Myocyte (in vitro differentiated cells): ENCODE measurements at places on chromosomes 3 and 15.
A peak's percentile ranks its signal among the peaks of the same experiment; 100 is the strongest.

GRCh38 chr3:110583373-110583935 is 488.2 kb upstream of the NECTIN3 start:
- no peak for DNase-seq

GRCh38 chr15:56752986-56753385 is 19.7 kb upstream of the ZNF280D start:
- DNase-seq: no peak

DNA sequence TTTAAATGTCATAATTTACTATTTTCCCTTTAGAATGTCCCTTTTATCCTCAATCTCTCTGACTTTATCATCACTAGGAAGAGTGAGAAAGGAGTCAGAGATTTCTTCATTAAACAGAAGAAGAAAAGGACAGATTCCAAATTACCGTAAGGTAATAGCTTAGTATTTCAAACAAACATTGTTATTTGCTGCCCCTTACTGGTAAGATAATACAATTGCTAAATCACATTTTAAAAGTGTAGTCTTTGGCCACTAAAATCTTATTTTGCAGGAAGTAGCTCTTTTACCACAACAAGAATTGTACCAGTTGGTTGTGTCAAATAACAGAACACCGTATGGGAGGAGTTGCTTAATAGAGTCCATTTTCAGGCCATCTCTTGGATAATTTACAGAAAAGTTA is 53.7 kb downstream of the CGGBP1 start:
- DNase-seq: peak; percentile 56

DNA sequence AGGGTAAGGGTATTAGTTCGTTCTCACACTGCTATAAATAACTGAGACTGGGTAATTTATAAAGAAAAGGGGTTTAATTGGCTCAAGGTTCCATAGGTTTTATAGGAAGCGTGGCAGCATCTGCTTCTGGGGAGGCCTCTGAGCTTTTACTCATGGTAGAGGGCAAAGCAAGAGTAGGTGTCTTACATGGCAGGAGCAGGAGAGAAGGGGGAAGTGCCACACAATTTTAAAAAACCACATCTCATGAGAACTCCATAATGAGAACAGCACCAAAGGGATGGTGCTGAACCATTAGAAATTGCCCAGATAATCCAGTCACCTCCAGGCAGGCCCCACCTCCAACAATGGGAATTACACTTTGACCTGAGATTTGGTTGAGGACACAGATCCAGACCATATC is 12.2 kb downstream of the RNF111 start:
- no peak for DNase-seq

- DNase-seq: no peak
Observed at GRCh38 chr15:62209322-62209721, 44.2 kb upstream of the C2CD4B start.

DNA sequence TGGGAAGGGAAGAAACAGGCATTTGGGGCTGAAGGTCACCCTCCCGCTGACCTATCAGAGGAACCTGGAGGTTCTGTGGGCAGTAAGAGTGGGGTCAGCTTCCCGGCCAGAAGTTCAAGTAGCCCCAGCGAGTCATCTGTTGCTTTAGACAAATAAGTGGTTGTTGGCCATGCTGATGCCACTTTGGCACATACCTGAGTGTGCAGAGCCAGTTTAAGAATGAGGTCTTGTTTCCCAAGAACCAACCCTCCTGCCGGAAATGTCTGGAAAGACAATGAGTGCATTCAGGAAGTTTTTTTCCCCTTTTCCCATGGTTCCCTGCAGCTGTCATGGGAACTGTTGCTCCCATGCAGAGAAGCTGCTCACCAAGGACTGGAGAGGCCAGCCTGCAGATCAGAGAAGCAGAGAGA is 166.7 kb downstream of the ZNF621 start:
- DNase-seq: no peak

- DNase-seq: no peak
Observed at GRCh38 chr15:26967719-26968269, 3.2 kb upstream of the GABRG3 start.

- DNase-seq: no peak
Observed at GRCh38 chr15:53716909-53717876, 42.3 kb downstream of the WDR72 start.

DNA sequence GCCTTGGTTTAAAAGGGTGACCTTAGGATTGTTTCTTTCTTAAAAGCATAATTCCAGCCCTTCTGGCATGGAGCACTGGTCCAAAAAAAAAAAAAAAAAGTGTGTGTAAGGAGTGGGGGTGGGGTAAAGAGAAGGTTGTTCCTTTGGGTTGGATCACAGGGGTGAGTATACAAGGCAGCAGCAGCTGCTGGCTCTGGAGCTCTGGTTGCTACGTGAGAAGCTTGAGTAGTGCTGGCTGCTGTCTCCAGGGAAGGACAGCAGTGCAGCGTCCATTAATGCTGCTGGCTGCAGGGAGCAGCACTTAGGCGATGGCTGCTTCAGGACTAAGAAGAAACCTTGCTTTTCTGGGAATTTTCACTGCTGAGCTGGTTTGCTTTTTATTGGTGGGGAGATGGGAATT is 2.3 kb downstream of the SETD5 start:
- DNase-seq: peak; percentile 98

GRCh38 chr3:71791634-71792033 is 6.7 kb upstream of the PROK2 start:
- DNase-seq: no peak

- DNase-seq: no peak
Observed at GRCh38 chr3:14606669-14607339, 44.8 kb upstream of the CCDC174 start.

- no peak for DNase-seq
Observed at GRCh38 chr15:75884041-75884440, 19.6 kb upstream of the FBXO22 start.

- DNase-seq: peak; percentile 55
Observed at GRCh38 chr15:88166082-88166993, 90.2 kb downstream of the NTRK3 start.

DNA sequence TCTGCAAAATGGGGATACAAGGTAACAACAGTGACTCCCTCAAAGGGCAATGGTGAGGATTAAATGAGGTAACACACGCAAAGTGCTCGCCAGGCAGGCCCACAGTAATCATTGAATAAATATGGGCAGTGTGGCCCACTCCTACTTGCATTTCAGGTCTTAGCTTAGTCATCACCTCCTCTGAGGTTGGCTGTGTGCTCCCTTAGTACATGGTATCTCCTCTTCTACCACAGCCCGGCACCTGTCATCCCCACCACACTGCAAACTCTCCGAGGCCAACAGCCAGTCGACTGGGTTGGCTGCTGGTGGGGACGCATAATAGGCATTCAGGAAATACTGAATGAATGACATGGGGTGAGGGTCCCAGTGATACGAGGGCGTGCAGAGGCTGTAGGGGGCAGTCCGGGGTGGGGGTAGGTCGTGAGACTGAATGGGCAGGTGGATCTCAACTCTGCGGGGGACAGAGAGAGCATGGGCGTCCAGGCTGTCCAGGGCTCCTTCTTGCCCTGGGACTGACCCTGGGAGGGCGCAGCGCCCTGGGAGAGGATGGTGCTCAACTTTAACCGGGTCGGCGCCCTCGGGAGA is 375 bp upstream of the MYZAP start:
- DNase-seq: peak; percentile 77

- no peak for DNase-seq
Observed at GRCh38 chr15:34330279-34330678, 7.3 kb downstream of the SLC12A6 start.

GRCh38 chr3:153357436-153357835 is 195.4 kb downstream of the RAP2B start:
- DNase-seq: no peak

- peak; percentile 35 for DNase-seq
Observed at GRCh38 chr3:141782386-141782932, 19.3 kb downstream of the GRK7 start.

DNA sequence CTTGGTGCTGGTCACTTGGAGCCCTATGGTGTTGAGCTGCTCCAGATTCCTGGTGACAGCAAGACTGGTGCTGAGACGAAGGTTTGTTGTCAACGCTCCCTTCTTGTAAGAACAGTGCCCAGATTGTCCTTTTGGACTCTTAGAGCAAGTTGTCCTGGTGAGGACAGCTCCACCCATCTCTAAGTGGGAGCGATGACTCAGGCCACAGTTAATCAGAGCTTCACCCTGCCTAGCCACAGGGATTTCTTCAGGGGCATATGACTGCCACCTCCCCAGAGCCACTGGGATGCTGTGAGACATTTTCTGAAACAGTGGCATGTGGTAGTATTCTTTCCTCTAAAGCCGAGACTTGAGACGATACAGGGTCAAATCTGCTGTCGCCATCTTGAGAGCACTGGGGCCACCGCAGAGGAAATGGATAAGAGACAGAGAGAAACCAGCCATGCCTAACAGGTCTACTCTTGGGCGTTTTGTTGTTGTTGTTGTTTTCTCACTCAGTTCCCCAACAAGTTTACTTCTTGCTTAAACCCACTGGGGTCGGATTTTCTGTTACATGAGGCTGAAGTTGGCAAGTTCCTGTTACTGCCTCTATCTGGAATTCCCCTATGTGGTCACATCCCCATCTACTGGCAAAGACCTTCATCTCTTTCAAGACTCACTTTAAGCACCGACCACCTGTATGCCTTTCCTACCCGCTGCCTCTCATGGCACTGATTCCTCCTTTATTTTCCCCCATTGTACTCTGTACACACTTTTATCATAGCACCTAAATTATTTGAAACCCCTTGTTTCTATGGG is 16.0 kb upstream of the PCOLCE2 start:
- peak; percentile 13 for DNase-seq

GRCh38 chr3:57832900-57833313 is 76.8 kb downstream of the SLMAP start:
- DNase-seq: no peak

DNA sequence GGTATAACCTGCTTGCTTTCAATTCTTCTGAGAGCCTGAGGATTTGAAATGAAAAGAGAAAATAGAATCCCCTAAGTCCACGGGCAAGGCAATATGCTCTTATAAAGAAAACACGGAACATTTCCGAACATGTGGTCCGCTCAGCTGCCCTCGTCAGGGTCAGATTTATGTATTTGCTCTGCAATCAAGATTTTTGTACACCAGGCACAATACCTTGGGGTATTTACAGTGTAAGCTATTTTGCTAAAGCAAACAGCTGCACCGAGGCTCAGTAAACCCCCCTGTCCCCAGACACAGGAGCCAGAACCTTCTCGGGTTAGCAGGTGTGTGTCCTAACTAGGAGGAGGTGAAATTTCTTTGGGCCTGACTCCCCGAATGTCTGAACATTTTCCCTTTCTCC is 155.8 kb upstream of the LRIG1 start:
- no peak for DNase-seq

DNA sequence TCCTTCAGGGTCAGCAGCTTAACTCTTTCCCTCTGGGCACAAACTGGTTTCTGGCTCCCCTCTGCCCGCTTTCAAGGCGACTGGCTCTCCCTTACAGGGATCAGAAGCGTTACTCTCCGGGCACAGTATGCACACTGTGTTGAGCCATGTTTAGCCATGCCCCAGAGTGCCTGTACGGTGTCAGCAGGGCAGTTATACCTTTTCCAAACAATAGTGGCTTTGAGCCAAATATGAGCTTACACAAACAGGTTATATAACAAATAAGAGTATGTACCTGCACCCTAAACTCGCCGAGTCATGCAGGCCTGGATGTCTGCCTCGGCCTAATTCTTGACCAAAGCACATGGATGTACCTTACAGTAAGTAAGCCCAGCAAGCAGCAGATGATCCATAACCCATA is 175.6 kb upstream of the ANKRD28 start:
- DNase-seq: no peak

DNA sequence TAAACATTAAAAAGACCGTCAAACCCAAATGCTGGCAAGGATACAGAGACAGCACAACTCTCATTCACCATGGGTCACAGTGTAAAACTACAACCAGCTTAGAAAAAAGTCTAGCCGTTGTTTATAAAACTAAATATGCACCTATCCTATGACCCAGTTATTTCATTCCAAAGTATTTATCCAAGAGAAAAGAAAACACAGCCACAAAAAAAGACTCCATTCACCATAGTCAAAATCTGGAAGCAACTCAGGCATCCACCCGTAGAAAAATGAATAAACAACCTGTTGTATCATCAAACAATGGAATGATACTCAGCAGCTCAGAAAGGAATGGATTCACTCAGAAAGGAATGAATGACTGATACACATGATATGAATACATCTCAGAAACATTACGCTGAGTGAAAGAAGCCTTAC is 28.6 kb downstream of the PLD1 start:
- no peak for DNase-seq

DNA sequence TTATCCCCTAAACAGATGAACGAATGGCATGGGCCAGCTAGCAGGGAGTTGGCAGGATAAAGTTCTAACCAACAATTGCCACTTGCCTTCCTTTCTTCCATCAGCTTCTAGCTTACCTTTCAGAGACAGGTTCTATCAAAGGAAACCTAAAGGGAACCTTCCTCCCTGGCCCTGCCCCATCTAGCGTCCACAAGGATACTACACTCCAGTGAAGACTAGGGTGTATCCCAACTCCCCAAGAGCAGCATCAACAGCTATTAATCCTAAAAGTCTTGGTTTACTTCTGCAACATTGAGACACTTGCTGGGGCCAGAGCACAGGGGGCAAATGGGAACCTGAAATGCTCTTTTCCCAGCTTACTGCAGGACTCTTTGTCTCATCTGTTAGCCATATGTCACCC is 37.0 kb upstream of the TMC3 start:
- DNase-seq: no peak

DNA sequence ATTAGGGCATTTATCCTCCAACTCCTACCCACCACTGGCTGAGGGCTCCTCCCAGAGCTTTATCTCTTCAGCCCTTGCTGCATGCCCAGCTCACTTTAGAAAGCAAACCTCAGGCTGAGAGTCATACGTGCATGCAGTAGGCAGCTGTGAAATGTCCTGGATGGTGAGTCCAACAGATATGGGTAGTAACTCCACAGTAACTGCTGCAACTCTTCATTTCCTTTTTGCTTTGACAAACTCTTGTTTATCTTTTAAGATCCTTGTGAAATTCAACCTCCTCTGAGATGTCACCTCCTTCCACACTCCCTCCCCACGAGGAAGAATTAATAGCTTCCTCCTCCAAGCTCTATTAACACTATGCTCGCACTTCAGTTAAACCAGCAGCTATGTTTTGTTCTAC is 35.9 kb upstream of the CTNNB1 start:
- DNase-seq: no peak

DNA sequence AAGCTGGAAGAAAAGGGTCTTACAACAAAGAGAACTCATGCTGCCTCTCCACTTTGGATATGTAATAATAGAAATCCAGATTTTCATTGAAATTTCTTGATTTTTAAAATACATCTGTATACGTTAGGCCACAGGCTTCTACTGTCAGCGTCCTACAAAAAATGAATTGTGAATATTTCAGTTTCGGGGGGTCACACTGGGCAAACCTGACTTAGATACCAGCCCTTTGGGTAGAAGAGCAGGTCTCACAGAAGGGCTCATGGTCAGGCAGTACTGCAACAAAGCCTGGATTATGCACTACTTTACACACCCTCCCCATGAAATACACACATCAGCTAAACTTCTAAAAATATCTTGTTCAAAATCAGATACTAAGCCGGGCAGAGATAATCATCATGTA is 294.5 kb downstream of the FHIT start:
- DNase-seq: no peak

- DNase-seq: peak; percentile 59
Observed at GRCh38 chr3:10945683-10946287, 46.8 kb upstream of the SLC6A1 start.

- DNase-seq: peak; percentile 29
Observed at GRCh38 chr3:138180375-138181029, 5.8 kb upstream of the DBR1 start.

- DNase-seq: no peak
Observed at GRCh38 chr3:52393959-52394670, 50.8 kb downstream of the SEMA3G start.
